IMR-90 (cell line): ENCODE measurements at places on chromosomes 6 and 20. TPM values are rescaled to one million over a fixed set of nuclear protein-coding genes. Genes with fewer than 3 reads are reported as not detected.

The CD93 gene
- under 0.01 TPM in 1 of 2 replicates, not detected in the other for total RNA-seq

The GHRH gene
- total RNA-seq, result not detected in 2 replicates

The COL11A2 gene
- total RNA-seq, result under 0.01 TPM in 2 replicates

DNA sequence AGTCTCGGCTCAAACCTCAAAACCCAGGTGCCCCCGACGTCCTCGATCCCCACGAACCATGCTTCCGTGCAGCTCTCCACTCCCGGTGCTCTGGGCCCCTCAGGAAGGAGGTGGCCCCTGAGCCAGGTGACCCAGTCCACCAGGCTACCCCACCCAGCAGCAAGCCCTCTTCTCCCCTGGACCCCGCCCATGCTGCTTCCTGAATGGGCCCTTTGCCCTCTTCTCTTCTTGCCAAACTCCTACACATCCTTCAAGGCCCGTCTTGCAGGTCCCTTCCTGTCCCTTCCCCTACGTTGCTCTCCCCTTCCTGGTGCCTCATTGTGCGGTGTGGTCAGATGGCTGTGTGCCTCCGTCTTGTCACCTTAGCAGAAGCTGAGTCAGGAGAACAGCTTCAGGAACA is 3.4 kb upstream of the GATA5 start:
- DNase-seq, result no peak

DNA sequence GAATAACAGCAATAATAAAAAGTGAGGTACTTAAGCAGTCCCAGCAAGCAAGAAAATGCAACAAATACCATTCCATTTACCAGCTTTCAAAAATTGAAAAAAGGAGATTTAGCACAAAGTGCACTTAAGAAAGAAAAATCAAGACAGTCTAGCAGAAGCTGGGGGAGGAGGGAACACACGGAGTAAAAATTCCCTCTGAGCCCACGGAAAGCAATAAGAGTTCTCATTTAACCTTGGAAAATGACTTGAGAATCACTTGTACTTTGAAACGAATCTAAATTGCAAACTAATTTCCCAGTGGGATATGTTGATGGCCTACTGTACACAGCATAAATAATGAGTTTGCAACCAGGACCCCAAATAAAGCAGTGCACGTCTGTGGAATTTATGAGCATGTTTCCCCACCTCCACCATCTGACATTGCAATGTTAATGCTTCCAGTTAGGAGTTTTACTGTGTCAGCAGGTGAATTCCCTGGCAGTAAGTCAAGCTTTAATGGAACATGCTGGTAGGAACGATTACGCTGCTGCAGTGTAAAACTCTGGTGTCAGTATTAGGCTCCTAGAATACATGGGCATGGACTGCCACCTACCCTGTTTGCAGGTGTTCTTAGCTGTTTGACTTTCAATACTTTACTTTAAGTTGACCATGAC is 386.8 kb downstream of the HDGFL1 start:
- no peak for DNase-seq

- DNase-seq, result peak; percentile 48
These were observed 224.4 kb downstream of the UST start for GRCh38 chr6:148971031-148971927.

DNA sequence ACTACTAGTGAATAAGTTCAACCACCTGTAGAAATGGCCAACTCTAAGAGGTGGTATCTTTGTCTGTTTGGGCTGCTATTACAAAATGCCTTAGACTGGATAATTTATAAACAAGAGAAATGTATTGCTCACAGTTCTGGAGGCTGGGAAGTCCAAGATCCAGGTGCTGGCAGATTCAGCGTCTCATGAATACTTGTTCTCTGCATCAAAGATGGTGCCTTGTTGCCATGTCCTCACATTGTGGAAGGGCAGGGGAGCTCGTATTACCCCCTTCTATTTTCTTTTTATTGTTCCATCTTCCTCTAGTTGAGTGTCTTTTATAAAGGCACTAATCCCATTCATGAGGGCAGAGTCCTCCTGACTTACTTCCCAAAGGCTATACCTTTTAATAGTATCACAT is 58.0 kb downstream of the LRRC1 start:
- DNase-seq, result no peak

- DNase-seq, result no peak
These were observed 3.0 kb upstream of the ADRM1 start for GRCh38 chr20:62299666-62300236.
